ENCODE measurements at places on chromosomes 2 and 18.
A peak's percentile ranks its signal among the peaks of the same experiment; 100 is the strongest.

- no peak for DNase-seq
Observed at GRCh38 chr2:142254031-142254430, 123.2 kb upstream of the LRP1B start.

GRCh38 chr2:151729837-151730236 is 4.4 kb downstream of the NEB start:
- no peak for DNase-seq

DNA sequence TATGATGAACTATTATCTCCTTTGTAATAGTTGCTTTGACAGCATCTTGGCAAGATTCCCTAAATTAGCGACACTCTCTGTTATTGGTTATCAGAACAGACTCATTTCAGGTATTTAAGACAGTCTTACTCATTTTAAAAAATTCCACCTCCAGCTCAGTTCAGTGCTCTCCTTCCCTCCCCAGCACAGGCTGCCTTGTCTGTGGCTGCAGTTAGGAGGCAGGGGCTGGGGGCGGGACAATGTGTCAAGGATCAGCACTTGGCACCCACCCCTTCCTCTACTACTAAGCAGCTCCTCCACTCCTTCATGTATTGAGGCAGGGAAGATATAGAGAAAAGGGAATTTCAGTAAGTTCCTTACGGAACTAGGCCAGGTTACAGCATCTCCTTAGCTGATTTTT is 85.0 kb downstream of the VSNL1 start:
- no peak for DNase-seq

DNA sequence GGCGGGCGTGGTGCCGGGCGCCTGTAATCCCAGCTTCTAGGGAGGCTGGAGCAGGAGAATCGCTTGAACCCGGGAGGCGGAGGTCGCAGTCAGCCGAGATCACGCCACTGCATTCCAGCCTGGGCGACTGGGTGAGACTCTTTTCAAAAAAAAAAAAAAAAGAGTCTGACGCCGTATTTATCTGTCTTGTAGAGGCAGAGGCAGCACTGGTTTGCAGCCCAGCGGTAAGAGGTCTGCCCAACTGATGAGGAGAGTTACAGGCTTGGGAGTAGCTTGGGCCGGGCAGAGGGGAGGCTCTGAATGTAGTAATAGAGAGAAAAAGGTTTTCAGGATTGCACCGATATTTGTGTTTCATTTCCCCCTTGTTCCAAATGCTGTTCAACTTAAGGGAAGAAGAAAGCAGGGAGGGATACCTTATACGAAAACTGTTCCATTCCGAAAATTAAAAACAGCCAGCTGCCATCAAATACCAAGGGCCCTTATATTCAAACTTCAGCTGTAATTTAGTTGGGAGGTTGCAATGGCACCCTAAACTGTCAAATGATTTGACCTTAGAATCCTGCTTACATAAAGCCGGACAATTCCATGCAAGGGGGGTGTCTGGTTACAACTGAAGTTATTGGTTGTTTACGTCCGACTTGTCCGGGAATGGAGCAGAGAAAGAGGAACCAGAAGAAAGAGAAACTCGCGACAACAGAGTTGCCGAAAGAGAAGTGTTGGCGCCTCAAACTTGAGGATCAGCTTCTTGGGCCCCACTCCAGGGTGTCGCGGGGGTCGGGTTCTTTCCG is 9.2 kb upstream of the SP9 start:
- no peak for DNase-seq

- no peak for DNase-seq
Observed at GRCh38 chr2:196338440-196338839, 167.1 kb upstream of the STK17B start.

DNA sequence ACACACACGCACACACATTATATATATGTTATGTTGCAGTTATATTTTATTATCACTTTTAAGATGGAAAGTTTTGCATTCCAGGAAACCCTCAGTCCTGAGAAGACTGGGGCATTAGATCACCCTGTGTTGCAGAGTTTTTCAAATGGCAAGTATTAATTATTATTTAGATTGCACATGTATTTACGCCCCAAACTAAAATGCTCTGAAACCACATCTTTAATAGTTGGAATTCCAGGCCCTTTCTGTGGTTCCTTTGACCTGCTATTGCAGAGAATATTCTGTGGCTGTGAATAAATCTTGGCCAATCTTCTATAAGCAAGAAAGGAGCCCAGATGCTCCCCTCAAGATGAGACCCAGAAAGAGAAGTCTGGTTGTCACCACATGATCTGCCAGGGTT is 427.0 kb upstream of the TNP1 start:
- DNase-seq: no peak

DNA sequence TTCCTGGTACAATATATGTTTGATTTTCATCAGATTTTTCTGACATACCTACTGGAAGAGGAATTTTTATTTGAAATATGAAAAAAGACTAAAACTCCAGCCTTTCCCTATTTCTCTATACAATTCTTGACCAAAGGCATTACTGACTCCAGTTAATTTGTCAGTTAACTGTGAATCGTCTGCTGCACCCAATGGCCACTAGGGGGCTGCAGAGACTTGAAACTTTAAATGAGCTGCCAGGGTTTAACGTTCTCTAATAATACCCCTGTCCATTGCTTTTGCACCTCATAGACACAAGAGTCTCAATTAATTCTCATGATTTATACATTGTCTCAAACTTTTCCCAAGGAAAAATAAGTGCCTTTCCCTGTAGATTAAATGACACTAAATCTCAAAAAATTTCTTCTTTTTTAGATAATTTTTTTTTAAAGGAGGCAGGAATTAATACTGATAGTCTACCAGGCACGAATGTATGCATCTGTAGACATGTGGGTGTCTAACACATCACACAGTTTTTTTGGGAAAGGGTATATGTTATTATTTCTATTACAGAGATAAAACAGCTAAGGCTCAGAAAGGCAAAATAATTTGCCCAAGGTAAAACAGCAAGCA is 1.8 kb upstream of the ALK start:
- DNase-seq: peak; percentile 51

GRCh38 chr18:65753520-65753919 is 2.7 kb downstream of the CDH7 start:
- DNase-seq: peak; percentile 77

DNA sequence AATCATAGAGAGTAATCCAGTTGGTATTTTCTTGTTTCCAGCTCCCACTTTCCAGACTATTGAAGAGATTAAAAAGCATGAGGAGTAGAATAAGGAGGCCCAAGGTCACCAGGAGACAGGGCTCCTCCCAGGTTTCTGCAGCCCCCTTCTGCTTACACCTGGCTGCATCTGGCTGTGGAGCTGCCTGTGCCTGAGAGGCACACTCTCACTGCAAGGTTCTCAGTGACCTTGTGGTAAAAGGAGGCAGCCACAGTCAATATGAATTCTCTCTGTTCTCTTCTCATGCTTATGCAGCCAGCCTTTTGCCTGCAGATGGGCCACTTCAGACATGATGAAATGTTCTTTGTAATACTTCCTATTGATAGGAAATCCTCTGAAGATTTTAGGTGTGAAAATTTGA is 233.7 kb downstream of the MYO3B start:
- no peak for DNase-seq

DNA sequence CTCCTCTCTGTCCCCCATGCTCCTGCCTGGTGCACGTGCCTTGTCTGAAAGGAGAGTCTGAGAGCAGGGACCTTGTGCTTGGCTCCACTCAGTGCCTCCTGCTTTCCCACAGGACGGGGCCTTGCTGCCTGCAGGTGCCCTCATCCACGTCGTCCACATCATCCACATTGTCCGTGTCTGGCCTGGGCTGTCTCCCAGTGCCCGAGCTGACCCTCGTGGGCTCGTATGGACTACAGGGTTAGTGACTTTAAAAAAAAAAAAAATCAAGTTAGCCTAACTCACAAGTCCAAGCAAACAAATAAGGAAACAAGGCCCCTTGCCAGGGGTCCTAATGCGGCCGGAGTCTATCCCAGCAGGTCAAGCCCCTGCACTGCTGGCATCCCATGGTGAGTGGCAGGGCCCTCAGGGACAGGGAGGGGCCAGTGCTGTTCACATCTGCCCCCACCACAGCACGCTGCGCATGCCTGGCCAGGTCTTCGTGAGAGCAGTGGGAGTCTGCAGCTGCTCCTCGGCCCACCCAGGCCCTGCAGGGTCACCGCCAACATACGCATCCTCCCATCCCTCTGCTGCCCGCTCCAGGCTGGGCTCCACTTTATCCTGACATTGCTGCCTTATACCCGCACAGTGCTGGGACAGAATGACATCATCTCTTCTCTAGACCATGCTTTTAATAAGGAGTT is 232.6 kb downstream of the NDUFA10 start:
- no peak for DNase-seq

GRCh38 chr2:20496076-20496872 is 49.4 kb downstream of the RHOB start:
- DNase-seq: no peak

GRCh38 chr2:168912466-168912865 is 11.4 kb downstream of the G6PC2 start:
- peak; percentile 75 for DNase-seq

GRCh38 chr18:35661483-35662146 is 80.1 kb downstream of the GALNT1 start:
- DNase-seq: peak; percentile 2

DNA sequence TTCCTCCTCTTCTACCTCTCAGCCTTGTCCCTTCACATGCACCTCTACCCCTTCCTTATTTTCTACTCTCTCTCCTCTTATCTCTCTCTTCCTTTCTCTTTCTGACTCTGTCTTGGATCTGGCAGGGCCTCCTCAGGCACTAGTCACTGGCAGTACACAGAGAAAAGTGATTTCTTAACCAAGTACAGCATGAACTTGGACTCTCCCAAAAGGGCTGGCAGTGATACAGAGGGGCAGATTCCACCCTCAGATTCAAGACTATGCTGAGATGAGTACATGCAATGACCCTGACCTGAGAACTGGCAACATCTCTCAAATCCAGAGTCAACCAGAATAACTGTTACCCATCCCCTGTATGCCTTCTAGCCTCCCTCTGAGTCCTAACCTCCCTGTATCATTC is 4.3 kb downstream of the AOX1 start:
- no peak for DNase-seq

DNA sequence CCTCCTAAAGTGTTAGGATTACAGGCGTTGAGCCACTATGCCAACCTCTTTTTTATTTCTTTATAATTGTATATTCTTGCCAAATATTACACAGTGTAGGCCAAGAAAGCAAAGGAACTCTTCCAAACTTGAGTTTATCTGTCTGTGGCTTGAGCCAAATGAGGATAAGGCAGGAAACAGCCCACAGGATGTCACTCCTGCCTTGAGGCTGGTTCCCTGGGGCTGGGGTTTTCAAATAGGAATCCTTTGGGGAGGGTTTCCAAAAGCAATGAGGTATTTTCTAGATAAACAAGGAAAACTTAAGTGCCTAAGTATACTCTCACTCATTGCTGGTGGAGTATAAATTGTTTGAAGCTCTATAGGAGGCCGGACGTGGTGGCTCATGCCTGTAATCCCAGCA is 56.4 kb downstream of the ADCY3 start:
- DNase-seq: no peak

DNA sequence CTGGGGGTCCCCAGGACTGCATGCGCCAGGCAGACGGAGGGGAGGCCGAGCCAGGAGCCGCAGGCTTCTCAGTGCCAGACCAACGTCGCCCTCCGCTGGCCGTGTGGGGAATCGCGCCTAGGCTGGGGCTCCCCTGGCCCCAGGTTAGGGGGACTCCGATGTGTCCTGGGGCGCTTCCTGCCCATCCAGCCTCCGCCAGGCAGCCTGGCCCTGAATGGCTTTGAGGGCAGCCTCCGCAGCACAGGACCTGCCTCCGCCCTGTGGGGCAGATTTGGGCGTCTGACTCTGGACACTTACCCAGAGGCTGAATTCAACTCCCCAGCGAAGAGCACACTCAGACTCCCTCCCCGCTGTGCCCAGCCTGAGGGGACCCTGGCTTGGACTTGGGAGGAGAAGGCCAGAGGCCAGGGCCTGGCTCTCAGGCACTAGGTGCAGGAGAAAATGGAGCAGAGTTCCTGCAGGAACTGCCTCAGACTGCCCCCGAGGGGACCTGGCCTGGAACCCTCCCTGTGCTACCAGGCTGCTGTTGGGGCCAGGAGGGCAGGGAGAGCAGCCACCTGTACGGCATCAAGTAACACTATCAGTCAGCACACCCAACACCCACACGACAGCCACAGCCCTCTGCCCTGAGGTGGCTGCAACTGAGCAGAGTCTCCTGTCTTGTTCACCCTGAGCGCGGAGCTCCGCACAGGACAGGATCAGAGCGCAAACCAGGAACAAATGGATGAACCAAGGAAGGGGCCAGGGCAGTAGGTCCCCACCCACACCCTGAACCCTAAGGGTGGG is 597 bp upstream of the TEKT4 start:
- DNase-seq: no peak

DNA sequence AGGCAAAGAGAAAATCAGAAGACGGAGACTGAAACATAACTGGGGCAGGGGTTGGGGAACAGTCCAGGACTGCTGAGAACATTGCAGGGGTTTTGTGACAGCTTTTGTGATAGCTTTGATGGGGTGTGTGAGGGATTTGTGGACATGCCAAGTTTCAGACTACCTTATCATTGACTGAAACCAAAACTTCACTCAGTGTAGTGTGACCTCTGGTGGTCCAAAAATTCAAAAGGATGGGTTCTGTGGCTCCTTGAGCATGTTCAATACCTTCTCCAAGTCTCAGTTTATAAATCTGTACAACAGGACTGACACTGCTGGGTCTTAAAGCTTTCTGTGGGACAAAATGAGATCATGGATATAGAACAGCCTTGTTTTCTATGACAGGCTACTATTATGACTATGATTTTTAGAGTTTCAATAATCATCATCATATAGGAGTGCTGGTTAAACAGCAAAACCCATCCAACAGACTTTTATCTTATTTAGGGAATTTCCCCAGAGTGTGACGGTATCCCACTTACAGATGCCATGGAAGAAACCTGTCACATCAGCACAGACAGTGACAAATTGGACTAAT is 259.2 kb upstream of the SLC14A2 start:
- DNase-seq: no peak

- no peak for DNase-seq
Observed at GRCh38 chr2:42908518-42909200, 116.3 kb upstream of the HAAO start.

DNA sequence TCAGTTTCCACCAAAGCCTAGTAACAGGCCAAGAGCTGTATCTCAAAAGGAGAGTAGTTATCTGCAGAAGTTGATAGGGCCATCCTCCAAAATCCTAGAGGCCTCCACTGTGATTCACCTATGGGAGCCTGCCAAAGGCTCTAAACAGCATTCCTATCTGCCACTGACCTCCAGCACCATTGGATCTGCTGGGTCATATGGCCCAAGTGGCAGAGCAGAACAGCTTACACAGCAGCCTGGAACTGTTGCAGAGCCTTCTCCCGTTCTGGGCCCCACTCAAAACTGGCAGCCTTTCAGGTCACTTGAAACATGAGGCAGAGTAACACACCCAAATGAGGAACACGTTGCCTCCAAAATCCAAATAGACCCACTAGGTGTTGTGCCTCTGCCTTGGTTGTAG is 345.2 kb upstream of the RND3 start:
- no peak for DNase-seq

- DNase-seq: no peak
Observed at GRCh38 chr2:177172034-177172880, 40.3 kb upstream of the HNRNPA3 start.

All from NCI-H2227 treated with DMSO at 0.1 percent for 48 hours (cell line).